ENCODE measurements at places on chromosomes 6 and 20.
A peak's percentile ranks its signal among the peaks of the same experiment; 100 is the strongest.

GRCh38 chr6:110484321-110484720, 7.9 kb upstream of the SLC22A16 start:
- DNase-seq = no peak

DNA sequence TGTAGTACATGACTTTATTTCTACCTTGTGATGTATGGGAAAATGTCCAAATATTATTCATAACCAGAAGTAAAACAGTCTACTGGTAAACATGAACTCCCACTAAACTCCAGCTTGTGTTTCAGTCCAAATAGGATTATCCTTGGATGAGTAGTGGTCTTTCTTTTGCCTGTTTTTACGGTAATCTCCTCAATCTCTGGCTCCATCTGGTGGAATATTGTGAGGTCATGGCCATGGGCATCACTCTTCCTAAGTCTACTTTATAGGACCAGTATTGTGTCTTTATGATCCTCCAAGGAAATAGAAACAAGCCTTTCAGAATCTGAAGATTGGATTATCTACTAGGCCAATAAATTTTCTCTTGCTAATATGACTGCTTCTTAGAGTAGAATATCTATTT, 505.0 kb downstream of the BMP2 start:
- DNase-seq = no peak

- no peak for DNase-seq
Measured at GRCh38 chr6:128855581-128856085, 27.3 kb upstream of the LAMA2 start.

GRCh38 chr6:4021854-4022695, 56.9 kb downstream of the FAM217A start:
- DNase-seq = no peak

- DNase-seq = no peak
Measured at GRCh38 chr6:169726963-169727362, 2.7 kb upstream of the PHF10 start.

- DNase-seq = no peak
Measured at GRCh38 chr6:130385064-130385695, 19.4 kb downstream of the TMEM200A start.

GRCh38 chr20:45206725-45207124, at the start of gene SEMG1:
Gene SEMG1 (plus strand): TSS chr20:45207033. CDS start chr20:45207054, 21 bp downstream.
- no peak for DNase-seq

DNA sequence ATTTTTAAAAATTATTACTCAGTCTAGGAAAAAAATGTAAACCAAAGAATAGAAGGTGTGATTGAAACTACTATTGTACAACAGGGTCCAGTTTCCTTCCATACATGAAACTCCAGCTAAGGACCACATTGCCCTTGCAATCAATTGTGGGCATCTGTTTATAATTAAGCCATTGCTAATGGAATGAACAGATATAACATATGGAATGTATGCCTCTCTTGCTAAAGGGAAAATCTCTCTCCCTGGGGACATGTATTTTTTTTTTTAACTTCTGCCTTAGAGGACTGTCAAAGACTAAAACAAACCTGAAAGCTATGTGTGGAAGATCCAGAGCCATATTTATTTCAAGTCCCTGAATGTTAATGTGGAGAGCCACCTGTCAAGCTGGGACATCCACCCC, 336.8 kb upstream of the MANEA start:
- no peak for DNase-seq

- DNase-seq = no peak
Measured at GRCh38 chr20:37123441-37123840, 27.6 kb upstream of the RBL1 start.

DNA sequence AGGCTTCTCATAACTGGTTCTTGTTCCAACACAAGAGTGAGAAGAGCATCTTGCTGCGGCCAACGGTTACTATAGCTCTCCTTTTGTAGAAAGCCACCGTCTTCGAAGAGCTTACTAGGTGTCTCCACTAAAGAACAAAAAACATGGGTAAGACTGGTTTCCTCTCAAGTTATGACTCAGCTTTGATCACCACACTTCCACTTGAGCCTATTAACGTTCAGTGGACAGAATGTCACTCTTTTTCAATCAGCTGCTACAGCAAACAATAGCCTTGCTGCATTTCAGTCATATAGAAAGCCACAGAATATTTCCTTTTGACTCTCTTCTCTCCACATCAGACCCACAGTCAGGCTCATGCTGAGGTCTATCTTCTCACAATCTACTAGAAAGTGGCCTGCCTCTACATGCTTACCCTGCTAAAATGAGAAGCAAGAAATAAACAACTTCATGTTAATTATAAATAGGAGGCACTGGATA, 243.5 kb upstream of the PREP start:
- peak; percentile 17 for DNase-seq

DNA sequence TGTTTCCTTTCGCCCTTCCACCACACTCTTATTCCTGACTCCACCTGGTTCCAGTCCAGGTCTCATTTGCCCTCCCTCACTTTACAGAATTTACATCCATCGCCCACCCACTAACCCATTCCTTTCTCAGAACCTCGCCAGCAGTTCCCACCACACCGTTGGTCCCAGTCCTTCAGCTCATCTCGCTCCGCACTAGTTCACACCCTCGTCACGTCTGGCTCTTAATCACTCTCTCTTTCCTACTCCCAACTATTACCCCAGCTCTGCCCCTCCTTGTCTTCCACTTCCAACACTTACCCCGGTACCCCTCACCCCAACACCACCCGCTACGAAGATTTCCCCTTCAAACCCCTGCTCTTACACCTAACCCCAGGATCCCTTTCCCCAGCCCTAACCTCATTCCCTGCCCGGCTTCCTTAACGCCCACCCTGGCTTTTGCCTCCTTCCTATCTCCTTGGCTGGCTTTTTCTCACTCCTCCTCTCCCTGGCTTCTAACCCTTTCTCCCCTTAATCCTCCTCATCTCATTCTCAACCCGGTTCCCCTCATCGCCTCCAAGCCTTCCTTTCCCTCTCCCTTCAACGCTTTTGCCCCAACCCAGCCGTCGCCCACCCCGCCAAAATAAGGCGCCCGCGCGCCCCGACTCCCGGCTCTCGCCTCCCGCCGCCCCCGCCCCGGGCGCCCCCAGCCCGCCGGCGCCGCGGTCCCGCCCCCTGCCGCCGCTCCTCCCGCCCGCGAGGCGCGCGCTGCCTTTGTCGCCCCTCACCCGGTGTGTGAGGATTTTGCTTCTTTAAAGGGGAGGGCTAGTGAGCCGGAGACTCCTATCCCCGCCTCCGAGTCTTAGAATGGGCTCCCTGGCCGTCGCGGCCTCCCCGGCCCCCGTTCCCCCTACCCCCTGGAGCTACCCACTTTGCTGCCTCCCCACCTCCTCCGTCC, 542 bp downstream of the USP49 start:
- DNase-seq = peak; percentile 5

GRCh38 chr6:134632024-134632423, 314.1 kb upstream of the SGK1 start:
- no peak for DNase-seq

DNA sequence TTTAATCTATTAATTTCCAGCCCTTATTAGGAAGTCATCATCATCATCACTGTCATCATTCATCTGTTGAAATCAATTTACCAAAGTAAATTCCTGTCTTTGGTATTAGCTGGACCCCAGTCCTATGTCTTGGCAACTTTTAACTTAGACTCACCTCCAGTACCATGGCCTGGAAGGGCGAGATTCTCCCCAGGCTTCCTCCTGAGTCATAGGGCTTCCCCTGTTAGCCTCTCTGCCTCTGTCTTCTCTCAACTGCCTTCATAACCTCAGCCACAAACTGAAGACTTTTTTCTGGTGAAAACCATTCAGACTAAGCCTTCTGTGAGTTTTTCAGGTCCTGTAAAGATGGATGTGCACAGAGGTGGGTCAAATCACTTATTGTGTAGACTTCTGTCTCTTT, 95.0 kb downstream of the NKAIN2 start:
- no peak for DNase-seq

DNA sequence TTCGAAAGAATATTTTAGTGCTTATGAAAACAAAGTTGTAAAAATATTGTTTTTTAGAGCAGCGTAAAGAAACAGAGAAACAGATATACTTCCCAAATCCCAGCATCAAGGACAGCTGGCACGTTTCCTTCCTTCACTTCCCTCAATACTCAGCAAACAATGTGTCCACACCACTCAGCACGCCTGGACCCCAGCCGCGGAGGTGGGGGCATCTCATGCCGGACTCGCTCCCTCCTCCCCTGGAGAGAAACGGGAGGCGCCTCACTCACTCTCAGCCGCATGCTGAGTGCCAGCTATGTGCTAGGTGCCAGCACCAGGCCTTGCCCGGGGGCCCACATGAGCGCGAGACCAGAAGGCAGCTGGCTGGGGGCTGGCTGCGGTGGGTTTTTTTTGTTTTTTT, 34.7 kb downstream of the SLC2A4RG start:
- no peak for DNase-seq

DNA sequence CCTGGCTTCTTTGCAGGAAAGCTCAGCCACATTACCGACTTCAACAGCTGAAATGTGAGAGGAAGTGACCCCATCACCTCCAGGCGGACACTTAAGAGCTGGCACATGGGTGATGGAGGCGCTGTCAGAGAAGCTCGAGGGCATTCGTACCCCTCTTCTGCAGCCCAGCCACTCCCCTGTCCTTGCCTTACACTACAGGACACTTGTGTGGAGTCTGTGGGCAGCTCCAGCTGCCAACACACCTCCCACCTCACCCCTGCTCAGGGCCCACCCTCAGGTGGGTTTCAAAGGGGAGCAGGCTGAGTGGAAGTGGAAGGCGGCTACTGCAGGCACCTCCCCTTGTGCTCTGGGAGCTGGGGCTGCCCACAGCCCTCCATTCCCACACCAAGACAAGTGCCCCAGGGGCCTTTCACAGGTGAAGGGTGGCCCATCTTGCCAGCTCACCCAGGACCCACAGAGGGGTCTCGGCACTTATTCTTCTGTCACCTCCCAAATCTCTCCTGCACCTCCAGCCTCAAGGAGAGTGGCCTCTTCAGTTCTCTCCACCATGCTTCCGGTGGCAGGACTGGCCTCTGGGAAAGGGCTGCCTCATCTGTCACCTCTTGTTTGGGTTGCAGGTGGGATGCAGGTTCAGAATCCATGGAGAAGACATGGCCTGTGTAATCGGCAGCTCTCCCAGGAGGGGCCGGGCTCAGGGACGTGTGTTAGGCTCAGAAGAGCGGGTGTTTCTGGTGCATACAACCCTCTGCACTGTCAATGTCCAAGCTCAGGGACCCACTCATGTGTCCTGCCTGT, 49.8 kb downstream of the IRF4 start:
- DNase-seq = no peak

DNA sequence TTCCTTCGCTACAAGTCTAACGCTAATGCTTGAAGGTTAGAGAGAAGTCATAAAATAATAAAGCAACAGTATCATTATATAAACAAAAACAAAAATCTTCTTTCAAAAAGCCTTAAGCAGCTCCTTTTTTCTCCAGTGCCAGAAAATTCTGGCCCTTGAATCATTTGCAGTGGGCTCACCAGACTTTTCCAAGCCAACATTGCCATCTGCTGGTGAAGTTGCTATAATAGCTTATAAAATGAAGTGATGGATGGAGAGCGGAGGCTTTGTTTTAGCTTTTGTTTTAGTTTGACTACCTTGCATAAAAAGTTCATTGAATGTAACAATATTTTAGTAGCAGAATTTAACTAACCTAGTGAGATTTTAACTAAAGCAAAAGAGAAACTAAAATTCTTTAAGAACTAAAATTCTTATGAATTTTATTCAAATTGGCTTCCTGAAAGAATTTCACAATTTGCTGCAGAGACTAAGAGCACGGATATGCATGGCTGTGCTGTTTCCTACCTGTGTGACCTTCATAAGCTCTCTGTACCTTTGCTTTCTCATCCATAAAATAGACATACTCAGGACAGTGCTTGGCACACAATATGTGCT, 44.8 kb upstream of the SLC2A12 start:
- DNase-seq = peak; percentile 40

GRCh38 chr6:43335469-43335868, 26.8 kb upstream of the CRIP3 start:
- no peak for DNase-seq

DNA sequence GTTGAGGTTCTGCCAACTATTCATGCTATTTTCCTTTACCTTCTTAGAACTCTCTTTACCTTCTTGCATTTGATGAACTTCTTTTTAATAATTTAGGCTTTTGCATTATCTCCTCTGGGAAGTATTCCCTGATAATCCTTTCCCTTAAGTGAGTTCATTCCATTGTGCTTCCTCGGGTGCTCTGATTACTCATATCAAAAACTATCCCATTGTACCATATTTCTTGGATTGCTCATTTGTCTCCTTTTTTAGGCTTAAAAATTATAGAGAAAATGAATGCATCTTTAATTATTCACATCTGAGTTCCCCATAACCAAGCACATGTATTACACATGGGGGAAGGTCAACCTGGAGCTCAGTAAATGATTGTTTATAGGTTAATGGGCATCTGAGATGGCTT, 2.5 kb downstream of the CALHM4 start:
- DNase-seq = no peak

DNA sequence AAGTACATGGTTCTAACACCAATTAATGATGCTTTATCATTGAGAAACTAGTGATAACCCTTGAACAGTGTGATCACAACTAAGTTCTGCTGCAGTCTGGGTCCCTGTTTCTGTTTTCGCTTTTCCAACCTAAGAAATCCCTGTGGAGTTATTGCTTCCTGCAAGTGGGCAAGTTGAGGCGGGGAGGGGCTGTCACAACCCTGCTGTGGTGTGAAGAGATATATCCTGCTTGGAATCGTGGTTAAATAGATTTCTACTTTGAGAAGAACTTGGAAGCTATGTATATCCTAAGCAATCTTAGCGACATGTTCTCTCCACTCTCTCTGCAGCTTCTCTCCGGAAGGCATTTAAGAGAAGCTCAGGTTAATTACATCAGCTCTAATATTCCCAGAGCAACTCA, 1223.6 kb downstream of the EPHA7 start:
- DNase-seq = no peak

- no peak for DNase-seq
Measured at GRCh38 chr6:9404351-9405146, 969.2 kb upstream of the SLC35B3 start.

- no peak for DNase-seq
Measured at GRCh38 chr6:138800377-138801150, 4.7 kb downstream of the ECT2L start.

DNA sequence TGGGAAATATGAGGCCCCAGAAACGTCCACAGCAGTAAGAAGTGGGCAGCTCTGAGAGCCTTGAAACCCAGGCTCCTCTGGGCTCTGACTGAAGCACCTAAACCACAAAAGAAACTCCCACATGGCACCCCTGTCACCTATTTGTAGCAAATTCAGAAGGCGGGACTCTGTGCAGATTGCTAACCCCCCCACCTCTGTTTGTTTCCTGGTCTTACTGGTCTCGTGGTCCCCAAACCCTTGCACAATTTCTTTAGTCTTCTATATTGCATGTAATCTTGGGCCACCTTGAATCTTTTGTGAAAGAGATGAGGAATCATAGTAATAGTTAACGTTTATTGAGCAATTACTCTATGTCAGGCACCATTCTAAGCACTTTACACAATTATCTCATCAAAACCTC, 154.3 kb downstream of the PREX1 start:
- no peak for DNase-seq

DNA sequence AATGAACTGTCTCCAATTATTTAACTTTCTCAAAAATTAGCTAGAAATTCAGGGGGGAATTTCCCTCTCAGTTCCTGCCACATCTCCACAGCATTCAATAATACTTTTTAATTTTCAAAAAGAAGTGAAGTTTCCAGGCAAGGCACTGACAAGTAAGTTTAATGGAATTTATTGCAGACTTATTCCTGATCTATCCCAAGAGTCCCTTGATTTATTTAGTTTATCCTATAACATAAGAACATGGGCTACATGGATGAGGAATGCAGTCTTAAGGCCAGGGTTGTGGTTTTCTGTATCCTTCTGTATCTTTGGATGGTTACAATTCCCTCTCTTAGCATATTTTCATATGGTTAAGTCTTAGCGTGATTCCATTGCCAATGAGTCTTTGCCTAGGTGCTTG, 126.5 kb downstream of the TSHZ2 start:
- no peak for DNase-seq

All from activated CD4-positive, CD25-positive, alpha-beta regulatory T cell treated with anti-CD3 and anti-CD28 coated beads, Interleukin-2, amount 50 U/mL, for 16 hours (primary cell).